ENCODE measurements at places on chromosomes 3 and 15.

DNA sequence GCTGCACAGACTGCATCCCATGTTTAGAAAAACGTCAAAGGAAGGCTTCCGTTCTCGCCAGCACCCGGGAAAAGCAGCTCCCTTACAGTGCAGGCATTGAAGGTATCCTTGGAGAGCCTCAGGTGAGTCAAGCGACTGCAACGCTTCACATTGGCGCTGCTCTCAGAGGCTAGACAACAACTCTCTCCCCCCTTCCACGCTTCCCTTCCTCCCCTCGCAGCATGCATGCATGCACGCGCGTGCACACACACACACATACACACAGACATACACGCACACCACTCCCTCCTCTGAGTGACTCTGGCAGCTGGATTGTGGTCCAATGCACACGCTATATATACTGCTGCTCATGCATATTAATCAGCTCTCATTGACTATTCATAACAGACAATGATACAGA is 191.1 kb downstream of the PDZRN3 start:
- DNase-seq = no peak

DNA sequence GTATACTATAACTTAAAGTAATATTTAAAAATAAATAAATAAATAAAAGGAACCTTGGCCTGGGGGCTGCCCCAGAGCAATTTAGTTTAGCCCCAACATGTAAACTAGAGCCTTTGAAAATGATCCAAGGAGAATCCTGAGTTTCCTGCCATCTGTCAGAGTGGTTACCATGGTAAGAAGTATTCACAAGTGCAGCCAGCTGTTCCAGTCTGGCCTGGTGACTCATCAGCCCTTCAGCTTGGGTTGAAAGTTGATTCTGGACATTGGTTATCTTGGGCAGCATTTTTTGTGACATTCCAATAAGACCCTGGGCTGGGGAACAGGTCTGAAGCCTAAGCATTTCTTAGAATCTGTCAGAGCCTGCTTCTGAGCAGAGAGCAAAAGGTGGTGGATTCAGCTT is 72.7 kb upstream of the LRTM1 start:
- no peak for DNase-seq

GRCh38 chr15:61227950-61228936 is 859 bp downstream of the RORA start:
- no peak for DNase-seq

GRCh38 chr3:38725726-38726419 is 76.4 kb upstream of the SCN5A start:
- DNase-seq = no peak

- DNase-seq = no peak
Measured at GRCh38 chr3:37700466-37701248, 161.0 kb upstream of the CTDSPL start.

- no peak for DNase-seq
Measured at GRCh38 chr15:52124270-52124880, 11.8 kb upstream of the BCL2L10 start.

- no peak for DNase-seq
Measured at GRCh38 chr3:57709559-57709958, 16.7 kb upstream of the DENND6A start.

- DNase-seq = no peak
Measured at GRCh38 chr15:51621155-51621765, 1.3 kb downstream of the DMXL2 start.

DNA sequence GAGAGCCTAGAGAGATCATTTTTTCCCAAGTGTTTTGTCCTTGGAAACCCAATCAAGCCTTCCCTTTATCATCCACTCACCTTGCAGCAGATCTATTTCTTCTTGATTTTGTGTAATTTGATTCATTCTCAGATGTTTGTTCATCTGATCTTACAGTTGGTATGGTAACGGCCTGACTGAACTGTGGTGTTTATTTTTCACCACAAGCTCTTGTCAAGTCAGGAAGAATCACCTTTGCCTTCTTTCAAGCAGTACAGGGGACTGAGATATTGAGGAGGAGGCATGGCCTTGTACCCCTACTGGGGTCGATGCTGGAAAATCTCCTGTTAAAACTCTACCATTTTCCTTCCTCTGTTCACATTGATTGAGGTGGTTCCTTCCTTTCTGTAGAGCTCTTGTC is 361.4 kb upstream of the CFAP20DC start:
- DNase-seq = no peak

DNA sequence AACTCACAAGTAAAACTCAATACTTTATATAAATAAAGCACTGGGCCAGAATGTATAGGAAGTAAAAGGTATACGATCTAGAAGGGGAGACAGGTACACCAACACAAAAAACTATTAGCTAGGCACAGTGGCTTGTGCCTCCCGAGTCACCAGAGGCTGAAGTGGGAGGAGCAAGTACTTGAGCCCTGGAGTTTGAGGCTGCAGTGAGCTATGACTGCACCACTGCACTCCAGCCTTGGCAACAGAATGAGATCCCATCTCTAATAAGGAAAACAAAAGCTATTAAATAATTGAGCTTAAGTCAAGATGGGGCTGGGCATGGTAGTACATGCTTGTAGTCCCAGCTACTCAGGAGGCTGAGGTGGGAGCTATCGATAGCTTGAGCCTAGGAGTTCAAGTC is 17.0 kb downstream of the PIK3CB start:
- no peak for DNase-seq

GRCh38 chr3:143135150-143135549 is 15.6 kb downstream of the CHST2 start:
- no peak for DNase-seq

DNA sequence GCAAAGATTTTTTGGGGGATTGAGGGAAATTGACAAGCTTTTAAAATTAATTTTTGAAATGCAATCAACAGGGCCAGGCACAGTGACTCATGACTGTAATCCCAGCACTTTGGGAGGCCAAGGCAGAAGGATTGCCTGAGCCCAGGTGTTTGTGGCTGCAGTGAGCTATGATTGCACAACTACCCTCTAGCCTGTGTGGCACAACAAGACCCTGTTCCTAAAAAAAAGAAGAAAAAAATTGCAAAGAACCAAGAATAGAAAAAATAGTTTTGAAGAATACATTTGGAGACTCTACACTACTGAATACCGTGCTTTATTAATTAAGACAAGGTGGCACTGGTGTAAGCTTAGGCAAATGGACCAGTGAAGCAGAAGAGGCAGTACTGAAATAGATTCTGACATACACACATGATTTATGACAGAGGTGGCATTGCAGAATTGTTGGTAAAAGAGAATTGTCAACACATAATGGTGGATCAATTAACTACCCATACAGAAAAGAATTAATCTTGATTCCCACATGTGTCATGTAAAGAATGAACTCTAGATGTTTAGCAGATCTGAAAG is 443.3 kb upstream of the ATP11B start:
- DNase-seq = no peak

DNA sequence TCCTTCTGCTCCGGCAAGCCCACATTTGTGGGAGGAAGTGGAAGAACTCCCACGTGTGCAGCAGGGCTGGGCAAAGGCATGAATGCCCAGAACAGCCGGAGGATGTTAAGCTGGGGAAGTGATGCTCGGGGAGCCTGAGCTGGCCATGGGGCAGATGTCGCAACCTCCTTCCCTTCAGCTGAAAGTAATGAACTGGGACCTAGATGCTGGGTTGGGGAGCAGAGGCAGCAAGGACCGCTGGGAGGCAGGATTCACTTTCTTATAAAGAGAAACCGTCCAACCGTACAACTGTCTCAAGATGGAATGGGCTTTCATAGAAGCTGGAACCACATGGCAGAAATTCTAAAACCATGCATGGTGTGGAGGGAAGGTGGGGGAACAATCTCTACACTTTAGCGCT is 290.9 kb downstream of the OCA2 start:
- DNase-seq = no peak

GRCh38 chr3:167750272-167750971 is 14.9 kb downstream of the SERPINI1 start:
- DNase-seq = no peak

- DNase-seq = no peak
Measured at GRCh38 chr3:168884353-168884903, 779.1 kb downstream of the MECOM start.

GRCh38 chr15:26028086-26028740 is 165.1 kb upstream of the ATP10A start:
- no peak for DNase-seq

GRCh38 chr15:49270541-49271421 is 100.7 kb downstream of the GALK2 start:
- no peak for DNase-seq

DNA sequence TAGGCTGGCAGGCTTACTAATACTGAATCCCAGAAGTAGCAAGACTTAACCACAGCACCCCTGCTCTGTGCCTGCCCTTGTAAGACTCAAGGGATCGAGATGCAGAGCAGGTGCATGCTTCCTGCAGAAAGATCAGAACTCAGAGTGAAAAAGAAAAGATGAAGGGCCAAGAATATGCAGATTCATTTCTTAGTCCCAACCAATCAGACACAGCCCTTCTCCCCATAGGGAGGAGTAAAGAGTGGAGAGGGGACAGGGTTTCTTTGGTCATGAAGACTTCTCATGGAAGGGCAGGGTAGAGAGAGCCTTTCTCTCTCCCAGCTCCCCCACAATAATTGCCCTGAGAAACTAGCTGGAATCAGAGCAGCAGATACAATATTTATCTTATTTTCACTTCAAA is 105.6 kb upstream of the MB21D2 start:
- no peak for DNase-seq

DNA sequence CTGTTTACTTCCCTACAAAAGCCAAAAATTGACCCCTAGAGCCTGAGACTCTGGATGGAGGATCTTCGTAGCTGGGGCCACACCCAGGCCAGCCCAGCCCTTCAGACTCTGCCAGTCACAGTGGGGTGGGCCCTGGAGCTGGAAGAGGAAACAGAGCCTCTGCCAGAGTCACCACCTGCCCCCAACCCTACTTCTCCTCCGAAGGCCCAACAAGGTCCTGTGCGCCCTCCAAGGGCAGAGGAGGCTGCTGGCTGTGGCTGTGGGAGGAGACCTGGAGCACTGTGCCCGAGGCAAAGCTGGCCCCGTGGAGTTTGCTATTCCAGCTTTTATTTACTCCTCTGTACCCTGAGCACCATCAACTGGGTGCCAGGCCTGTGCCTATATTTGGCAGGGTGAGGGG is 19.0 kb downstream of the CISH start:
- no peak for DNase-seq

DNA sequence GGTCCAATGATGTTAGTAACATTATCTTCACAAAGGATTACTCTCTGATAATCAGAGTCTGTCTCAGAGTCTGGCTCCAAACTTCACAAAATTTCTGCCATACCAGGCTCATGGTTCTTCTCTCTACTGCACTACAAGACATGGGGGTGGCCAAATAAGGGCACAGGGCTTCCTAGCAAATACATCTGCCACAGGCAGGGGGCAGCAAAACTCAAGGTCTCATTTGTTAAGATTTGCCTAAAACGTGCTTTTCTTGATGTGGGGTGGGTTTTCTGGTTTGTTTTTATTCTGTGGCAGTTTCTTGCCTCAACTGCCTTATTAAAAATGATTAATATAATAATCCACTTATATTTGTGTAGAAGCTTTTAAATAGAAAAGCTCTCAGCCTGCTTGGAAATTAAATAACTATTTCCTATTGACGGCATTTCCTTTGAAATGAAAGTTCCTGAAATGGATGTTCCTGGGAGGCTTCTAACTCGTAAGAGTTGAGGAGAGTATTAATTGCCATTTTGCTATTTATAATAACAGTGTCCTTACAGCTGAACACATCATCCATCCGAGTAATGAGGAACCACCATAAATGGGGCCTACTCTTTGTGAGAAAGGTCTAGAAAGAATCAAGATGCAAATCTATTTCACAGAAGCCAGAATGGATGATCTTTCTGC is 53.8 kb downstream of the SST start:
- no peak for DNase-seq

DNA sequence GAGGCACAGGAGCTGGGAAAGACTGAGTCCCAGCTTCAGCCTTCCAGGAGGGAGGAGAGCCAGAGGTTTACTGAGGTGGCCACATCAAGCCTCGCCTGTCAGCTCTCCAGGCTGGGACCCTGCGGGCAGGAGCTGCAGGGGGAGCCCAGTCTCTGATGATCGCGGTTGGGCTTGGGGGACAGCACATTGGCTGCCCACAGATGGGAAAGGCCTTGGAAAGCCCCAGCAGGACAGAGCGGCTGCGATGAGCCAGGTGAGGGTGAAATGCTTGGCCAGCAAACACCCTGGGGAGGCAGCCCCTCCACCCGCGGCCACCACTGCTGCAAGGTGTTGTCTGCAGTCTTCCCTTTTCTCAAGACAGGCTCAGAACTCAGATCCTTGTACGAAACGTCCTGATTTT is 31.2 kb downstream of the SEC61A1 start:
- DNase-seq = no peak

DNA sequence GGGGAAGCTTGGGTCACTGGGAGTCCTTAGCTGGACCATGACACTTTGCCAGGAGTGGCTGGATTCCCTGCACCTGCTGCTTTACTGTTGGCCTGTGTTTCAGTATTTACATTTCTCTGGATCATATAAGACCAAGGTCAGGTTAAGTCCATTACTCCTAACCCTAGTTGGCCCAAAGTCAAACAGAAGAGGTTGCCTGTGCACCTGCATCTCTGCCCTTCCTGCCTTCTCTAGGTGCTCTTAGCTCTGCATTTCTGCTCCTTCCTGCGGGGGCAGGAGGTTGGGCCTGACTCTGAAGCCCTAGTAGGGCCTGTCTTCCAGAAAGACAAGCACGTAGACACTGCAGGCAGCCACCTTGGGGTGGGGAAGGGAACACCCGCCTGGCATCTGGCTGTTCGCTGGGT is 124.3 kb downstream of the RPLP1 start:
- DNase-seq = no peak

DNA sequence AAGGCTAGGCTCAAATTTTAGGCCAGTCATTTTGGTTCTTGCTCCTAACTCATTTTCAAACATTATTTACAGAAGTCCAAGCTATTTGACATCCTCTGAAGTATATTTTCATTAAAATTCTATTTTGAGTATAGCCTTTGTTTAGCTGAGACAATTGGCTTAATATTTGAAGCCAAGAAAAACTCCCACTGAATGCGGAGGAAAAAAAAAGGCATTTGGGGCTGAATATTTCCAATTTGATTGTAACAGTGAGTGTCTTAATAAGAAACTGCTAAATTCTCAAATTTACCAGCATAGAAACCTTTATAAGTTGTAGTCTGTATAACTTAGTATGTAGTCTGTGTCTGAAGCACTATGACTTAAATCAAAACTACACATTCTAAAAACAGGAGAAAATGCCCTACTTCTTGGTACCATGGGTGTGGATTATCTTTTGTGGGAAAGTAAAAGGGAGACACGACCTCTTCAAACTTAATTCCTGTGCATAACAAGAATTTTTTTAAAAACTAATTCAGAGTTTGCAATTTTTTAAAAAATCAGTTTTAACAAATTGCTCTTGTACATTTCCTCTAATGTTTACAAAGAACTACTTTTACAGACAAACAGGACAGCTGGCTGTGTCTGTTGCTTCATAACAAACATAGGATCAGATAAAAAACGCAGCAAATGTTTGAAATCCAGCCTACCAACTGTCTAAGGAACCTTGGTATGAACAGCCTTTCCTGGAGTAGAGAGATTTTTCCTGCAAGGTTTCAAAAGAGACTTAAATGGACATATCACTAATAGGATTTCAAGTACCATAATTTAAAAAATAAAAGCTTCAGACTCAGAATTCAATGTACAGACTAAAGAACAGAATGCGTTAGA is 52.7 kb upstream of the LMOD3 start:
- no peak for DNase-seq

GRCh38 chr3:41037651-41038334 is 161.5 kb upstream of the CTNNB1 start:
- no peak for DNase-seq

- DNase-seq = no peak
Measured at GRCh38 chr15:62109982-62110851, 43.4 kb downstream of the C2CD4A start.

- DNase-seq = no peak
Measured at GRCh38 chr3:105791919-105792786, 76.7 kb downstream of the CBLB start.
